ENCODE measurements at places on chromosomes 4 and X.

DNA sequence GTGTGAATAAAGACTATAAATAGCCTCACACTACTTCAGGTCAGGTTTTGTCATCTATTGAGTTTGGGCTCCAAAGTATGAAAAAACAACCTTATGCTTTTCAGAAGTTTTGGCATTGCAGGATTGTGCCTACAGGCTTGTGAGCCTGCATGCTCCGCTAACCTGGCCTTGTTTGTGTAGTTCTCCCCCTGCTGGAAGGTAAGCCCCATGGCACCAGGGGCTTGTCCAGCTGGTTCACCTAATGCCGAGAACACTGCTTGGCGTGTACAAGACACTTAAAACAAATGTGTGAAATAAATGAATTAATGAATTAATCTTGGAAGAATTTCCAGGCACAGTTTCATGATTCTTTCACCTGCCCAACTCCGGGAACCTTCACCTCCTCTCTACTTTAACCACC lies 1.8 kb upstream of the HSD17B10 start:
- peak; percentile 24 for DNase-seq

GRCh38 chr4:111187108-111187507 lies 564.2 kb upstream of the PITX2 start:
- no peak for DNase-seq

DNA sequence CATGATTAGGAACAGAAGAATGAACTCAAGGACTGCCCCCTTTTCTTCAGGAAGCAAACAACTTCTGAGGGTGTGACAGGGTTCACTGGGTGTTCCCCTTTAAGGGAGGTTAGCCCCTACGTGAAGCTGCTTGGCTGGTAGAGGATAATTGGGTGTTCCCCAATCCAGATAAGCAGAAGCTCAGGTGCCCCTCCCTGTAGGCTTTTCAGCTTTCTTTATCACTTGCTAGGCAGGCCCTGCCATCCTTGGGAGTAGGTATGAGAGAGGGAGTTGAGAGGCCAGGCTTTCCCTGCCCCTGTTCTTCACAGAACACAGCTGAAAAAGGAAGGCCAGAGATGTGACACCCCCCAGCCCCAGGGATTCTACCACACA lies 44.2 kb downstream of the RTL9 start:
- no peak for DNase-seq

GRCh38 chr4:114081783-114082182 lies 102.3 kb upstream of the ARSJ start:
- no peak for DNase-seq

DNA sequence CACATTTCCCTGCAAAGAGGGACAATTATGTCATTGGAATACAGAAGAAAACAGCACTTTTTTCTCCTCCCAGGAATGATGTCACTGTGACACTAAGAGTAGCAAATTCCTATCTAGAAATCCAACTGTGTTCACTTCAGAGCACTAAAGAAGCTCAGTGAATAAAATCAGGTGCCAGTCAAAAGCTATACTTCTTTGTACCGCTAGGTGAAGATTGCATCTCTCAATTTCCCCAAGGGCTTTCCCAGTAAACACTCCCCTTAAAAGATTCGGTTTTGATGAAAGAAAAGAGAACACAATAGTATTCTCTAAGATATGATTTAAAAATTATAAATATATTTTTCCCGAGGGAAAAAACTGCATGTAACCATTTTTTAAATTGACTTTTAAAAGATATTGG lies 104.7 kb upstream of the MID1 start:
- no peak for DNase-seq

GRCh38 chr4:41645728-41646390 lies 102.7 kb downstream of the PHOX2B start:
- DNase-seq = no peak

GRCh38 chr4:155656025-155656424 lies 10.6 kb upstream of the GUCY1A1 start:
- DNase-seq = no peak

DNA sequence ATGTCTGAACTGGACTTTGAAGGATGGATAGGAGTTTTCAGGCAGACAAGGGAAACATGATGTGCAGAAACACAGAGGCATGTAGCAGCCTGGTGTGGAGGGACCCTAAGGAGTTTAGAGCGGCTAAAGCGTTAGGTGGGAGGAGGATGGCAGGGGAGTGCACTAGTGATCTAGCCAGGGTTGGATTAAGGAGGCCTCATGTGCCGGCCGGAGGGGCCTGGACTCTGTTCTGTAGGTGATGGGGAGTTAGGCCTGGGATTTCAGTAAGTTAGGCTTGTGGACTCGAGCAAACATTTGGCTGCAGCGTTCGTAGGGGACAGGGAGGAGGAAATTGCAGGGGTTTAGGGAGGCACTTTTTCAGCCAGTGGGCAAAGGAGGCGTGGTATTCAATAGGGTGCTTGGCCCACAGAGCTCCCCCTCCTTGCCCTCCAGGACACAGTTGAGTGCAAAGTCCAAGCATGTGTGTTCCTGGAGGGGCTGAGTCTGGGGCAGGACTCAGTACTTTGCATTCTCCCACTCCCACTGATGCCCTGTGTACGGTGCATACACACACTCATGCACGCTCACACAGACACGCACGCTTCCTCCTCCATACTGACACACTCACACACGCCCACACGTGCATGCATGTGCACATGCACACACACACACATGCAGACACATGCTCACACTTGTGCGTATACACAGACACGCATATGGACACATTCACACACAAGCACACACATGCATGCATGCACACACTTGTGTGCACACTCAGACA lies 18.6 kb downstream of the PSAPL1 start:
- no peak for DNase-seq

GRCh38 chrX:118271775-118272174 lies 74.1 kb upstream of the WDR44 start:
- DNase-seq = no peak

DNA sequence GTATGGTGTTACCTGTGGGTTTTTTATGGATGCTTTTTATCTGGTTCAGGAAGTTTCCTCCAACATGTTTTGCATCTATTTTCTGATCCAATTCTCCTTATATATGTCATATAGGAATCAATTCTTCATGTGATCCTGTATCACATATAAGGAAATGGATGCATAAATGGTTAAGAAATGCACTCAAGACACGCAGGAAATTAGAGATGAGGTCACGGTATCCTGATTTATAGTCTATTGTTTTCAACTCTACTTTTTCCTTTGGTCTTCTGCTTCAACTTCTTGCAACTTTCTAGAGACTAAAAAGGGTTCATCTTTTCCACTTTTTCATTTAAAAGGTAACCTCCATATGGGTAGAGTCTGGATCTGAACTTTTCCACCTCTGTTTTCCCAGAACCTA lies 33.6 kb upstream of the IL13RA1 start:
- DNase-seq = no peak

DNA sequence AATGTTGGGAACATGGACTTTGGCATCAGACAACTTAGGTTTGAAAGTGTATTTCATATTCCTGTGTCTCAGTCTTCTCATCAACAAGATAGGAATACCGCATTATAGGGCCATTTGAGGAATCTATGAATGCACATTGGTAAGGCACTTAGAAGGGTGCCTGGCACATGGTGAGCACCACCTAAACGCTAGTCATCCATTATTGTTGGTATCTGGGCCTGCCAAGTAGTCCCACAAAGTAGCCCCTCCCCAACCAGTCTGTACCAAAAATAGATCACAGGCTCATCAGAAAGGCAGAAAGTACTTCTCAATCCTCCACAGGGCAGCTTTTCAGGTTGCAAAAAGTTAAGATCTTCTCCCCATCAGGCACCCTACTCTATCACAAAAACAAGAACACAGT lies 162.3 kb upstream of the KLF3 start:
- DNase-seq = no peak

Measured in DMS79 (cell line).